ENCODE measurements at places on chromosomes 12 and 14.
A peak's percentile ranks its signal among the peaks of the same experiment; 100 is the strongest.

DNA sequence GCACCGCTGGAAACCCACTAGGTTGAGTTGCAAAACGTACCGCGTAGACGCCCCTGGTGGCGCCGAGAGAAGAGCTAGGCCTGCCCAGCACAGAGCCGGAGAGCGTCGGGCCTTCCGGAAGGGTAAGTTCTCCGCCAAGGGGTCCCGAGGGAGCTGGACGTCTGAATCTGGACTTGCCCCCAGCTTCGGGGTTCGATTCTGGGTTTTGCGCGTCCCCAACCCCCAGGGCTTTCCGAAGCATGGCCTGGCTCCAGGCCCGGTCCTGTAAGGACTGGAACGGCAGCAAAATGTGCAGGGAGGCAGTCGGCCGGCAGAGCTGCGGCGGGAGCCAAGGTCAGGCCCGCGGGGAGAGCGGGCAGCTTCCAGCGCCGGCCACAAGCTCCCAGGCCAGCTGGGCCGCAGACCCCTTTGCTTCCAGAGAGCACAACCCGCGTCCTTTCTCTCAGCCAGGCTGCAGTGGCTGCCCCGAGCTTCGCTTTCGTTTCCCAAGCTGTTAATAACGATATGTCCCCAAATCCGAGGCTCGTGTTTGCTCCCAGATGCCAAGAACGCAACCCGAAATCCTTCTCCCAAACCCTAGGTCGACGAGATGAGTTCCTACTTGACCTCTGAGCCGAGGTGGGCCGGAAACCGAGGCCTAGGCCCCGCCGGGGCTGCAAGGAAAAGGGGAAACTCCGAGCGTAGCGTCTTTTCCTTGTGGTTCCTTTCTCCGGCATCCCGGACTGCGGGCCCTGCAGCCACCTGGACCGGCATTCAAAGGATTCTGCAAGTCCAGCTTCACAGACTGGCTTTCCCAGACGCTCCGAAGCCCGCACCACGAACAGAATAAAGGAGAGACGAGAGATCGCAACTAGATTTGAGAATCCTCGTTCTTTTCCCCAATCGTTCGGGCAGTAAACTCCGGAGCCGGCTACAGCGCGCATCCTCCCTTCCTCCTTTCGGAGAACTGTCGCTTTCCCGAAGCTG lies 3.2 kb upstream of the TBX5 start:
- no peak for DNase-seq

- DNase-seq: peak; percentile 86
Observed at GRCh38 chr12:54009171-54010052, 627 bp downstream of the HOXC8 start.

DNA sequence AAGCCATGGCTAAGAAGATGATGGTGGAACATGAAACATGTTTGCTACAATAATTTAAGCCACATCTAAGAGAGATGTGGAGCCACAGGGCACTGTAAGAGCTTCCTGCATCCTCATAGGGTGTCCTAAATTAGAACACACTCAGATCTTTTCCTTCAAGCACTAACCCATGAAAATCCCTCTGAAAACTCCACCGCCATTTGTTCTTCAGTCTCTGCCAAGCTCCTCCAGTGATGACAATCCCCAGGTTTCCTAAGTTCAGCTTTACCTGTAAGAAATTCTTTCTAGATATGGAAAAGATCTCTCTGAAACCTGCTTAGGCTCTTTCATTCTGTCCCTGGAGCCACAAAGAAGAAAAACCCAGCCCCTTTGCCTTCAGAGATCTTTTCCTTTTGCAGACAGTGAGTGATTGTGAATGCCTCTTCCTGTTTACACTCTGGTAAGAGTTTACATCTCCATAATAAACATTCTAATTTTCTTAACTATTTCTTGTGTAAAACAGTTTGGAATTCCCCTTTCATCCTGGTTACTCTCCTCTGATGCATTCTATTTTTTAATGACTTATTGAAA lies 907.2 kb downstream of the VRK1 start:
- no peak for DNase-seq

GRCh38 chr12:119325813-119326212 lies 8.7 kb upstream of the CCDC60 start:
- no peak for DNase-seq

GRCh38 chr12:89345830-89346740 lies 6.2 kb downstream of the DUSP6 start:
- peak; percentile 79 for DNase-seq

GRCh38 chr14:31371646-31372045 lies 48.7 kb downstream of the HEATR5A start:
- no peak for DNase-seq
